Epithelial cell of alveolus of lung (primary cell): ENCODE measurements at places on chromosomes 13 and 19. TPM values are rescaled to one million over a fixed set of nuclear protein-coding genes. Genes with fewer than 3 reads are reported as not detected.

Gene FPR3
- total RNA-seq, result under 0.01 TPM in 1 of 2 replicates, not detected in the other

Gene C2CD4C
- 0.13 and 0.64 TPM in 2 replicates for total RNA-seq

Gene ZFP28
- 4.2 and 6.1 TPM in 2 replicates for total RNA-seq

Gene ZNF837
- 3.6 and 9.1 TPM in 2 replicates for total RNA-seq

Gene MAST1
- total RNA-seq, result under 0.01 and 0.88 TPM in 2 replicates

Gene ELSPBP1
- total RNA-seq, result not detected in 2 replicates

Gene ZNF566
- total RNA-seq, result 4.1 and 6.5 TPM in 2 replicates

Gene ARL11
- not detected in 2 replicates for total RNA-seq

Gene SULT2A1
- total RNA-seq, result not detected in 2 replicates

Gene KIR2DL3
- total RNA-seq, result not detected in 2 replicates

Gene IGFL2
- not detected in 2 replicates for total RNA-seq

Gene CCDC70
- total RNA-seq, result not detected in 2 replicates

Gene CGB5
- total RNA-seq, result 12.3 TPM in 1 of 2 replicates, not detected in the other

Gene GAPDHS
- total RNA-seq, result not detected in 2 replicates

Gene IZUMO1
- 0.56 TPM in 1 of 2 replicates, not detected in the other for total RNA-seq

Gene ZNF578
- 2.2 and 2.3 TPM in 2 replicates for total RNA-seq

Gene PPM1N
- 1.2 and 5.6 TPM in 2 replicates for total RNA-seq

Gene LAMP1
- total RNA-seq, result 153 and 213 TPM in 2 replicates

Gene KPTN
- total RNA-seq, result 4.7 and 10.5 TPM in 2 replicates

Gene CHERP
- 5.3 and 13.3 TPM in 2 replicates for total RNA-seq

Gene GYS1
- 47.3 and 78.4 TPM in 2 replicates for total RNA-seq

Gene PRRG2
- total RNA-seq, result 2.1 and 4.5 TPM in 2 replicates

Gene SPRYD7
- 5.7 and 7.2 TPM in 2 replicates for total RNA-seq

Gene ERICH6B
- not detected in 2 replicates for total RNA-seq

Gene CYP2A7
- not detected in 2 replicates for total RNA-seq

Gene FCGBP
- under 0.01 TPM in 1 of 2 replicates, not detected in the other for total RNA-seq

Gene PCDH8
- total RNA-seq, result not detected in 2 replicates
